ENCODE measurements at places on chromosomes 7 and 10.
A peak's percentile ranks its signal among the peaks of the same experiment; 100 is the strongest.

- DNase-seq: no peak
Measured at GRCh38 chr10:99984211-99985034, 25.3 kb downstream of the DNMBP start.

- DNase-seq: peak; percentile 2
Measured at GRCh38 chr10:16545116-16545736, 23.5 kb upstream of the C1QL3 start.

- DNase-seq: no peak
Measured at GRCh38 chr7:104206841-104207240, 972 bp downstream of the ORC5 start.

DNA sequence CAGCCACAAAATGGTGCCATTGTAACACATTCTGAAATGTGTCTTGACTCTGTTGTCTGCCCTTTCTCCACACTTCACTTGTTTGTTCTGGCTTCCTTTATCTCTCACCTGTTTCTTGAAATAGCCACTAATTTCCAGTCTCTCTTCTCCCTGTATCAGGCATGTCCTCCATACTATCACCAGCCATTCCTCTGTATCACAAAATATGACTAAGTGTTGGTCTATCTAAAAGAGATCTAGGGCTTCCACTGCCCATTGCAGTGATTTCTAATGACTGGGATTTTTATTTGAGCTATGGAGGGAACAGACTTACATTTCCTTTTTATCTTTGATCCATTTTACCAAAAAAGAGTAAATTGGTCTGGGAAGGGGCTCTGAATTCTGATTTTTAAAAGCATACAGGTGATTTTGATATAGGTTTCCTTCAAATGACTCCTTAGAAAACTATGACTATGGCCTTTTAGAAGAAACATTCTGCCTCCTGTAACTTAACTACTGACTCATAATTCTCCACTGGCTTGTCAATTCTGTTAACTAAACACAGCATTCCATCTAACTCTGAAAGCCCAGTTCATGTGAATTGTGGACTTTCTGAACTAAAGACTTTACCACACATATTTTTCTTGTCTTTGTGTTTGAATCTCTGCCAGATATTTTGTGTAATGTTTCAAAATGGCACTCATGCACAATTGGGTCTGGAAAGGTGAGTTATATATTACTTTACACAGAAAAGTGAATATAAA lies 1121.4 kb downstream of the XPNPEP1 start:
- no peak for DNase-seq

- DNase-seq: peak; percentile 10
Measured at GRCh38 chr10:49115796-49116508, 630 bp upstream of the VSTM4 start.

DNA sequence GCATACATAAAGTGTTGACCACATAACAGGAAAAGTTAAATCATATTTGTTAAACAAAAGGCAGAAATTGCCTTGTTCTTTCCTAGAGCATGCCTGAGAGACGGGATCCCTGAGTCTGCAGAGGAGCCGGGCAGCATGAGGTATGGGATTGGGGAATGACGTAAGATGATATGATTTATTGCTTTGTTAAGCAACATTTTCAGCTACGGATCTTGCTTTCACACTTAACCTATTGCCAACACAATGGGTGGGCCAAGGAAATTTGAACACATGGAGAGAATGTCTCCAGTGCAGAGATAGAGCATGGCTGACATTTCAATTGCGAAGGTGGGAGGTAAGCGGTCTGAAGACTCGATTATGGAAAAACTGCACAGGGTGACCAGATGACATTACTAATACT lies 76.7 kb downstream of the EMX2 start:
- DNase-seq: no peak

DNA sequence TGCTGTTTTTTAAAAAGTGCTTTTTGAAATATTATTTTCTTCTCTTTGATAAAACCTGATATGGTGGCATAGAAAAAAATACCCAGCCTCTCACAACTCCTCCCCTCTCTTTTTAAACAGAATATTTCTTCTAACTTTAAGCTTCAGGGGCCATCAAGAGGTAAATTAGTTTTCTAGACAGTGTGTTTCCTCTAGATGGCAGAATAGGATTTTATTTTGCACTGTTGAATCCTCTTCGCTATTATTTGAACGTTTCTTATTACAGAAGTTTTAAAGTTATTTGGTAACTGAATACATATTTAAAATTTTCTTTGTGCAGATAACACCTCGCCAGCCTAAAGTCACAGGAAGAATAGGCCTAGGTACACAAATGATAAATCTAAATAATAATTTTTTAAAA lies 30.3 kb downstream of the ARL5B start:
- DNase-seq: no peak

DNA sequence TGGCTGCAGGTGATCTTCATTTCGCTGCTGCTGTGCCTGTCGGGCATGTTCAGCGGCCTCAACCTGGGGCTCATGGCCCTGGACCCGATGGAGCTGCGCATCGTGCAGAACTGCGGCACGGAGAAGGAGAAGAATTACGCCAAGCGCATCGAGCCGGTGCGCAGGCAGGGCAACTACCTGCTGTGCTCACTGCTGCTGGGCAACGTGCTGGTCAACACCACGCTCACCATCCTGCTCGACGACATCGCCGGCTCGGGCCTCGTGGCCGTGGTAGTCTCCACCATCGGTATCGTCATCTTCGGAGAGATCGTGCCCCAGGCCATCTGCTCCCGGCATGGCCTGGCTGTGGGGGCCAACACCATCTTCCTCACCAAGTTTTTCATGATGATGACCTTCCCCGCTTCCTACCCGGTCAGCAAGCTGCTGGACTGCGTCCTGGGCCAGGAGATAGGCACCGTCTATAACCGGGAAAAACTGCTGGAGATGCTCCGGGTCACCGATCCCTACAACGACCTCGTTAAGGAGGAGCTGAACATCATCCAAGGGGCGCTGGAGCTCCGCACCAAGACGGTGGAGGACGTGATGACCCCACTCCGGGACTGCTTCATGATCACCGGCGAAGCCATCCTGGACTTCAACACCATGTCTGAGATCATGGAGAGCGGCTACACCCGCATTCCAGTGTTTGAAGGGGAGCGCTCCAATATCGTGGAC lies 1.3 kb downstream of the CNNM2 start:
- DNase-seq: peak; percentile 28

DNA sequence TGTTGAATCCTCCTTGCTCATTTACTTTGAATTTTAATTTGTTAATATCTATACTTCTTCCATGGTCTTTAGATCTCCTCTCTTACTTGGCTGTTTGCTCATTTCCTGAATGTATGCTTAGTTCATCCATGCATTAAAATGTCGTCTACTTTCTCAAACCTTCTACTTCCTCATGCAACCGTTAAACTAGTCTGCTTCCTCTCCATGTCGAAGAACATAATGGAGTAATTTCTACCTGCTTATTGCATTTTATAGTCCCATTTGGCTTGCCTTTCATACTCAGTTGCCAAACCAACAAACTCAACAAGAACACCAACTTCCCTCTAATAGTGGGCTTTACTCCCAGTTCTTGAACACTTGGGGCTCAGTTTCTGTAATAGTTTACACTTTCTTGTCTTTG lies 43.8 kb upstream of the SEMA3D start:
- no peak for DNase-seq

DNA sequence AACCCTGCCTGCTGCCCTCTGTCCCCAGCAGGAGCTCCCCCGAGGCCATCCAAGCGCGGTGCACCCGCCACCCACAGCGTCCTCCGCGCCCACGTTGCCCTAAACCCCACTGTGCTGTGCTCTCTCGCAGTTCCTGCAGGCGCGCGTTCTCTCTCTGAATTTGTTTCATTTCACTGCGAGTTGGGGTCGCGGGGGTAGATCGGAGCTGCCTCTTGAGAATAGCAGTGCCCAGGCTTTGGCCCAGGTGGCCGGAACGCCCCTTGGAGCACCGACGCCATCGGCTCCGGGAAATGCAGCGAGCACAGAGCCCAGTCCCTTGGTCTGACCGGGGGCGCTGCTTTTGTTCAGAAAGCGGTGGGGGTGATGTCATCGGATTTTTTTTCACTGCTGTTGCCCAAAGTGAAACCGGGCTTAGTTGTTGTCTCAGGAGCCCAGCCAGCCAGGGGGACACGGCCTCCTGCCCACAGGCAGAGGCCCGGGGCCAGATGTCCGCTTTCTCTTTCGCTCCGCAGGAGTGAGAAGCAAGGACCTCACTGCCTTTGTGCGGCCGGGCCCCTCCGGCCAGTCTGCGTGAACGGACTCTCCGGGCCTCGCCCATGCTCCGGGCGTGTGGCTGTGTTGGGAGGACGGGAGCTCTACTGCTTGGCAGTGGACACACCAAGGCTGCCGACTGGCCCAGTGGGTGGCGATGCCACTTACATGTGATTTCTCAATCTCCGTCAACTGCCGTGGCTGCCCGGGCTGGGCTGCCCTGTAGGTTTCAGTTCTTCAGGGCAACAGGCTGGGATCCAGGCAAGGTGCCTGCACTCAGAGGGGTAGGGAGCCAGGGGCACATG lies 43.1 kb downstream of the FOXK1 start:
- DNase-seq: peak; percentile 70

DNA sequence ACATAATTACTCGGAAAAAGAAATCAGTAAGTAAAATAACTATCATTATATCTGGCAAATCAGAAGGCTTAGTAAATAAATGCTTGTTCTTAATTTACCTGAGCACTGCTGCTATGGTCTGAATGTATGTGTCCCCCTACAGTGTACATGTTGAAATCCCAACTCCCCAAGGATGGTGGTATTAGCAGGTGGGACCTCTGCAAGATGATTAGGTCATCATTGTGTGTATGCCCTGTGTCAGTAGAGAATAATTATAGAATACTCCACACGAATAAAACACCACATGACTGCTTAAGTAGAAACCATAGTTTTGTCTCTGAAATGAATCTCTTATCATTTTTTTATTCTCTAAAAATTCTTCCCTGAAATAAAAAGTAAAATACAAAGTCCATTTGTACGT lies 101.6 kb downstream of the RNF133 start:
- DNase-seq: no peak

- no peak for DNase-seq
Measured at GRCh38 chr7:88254721-88255424, 35.0 kb upstream of the SRI start.

- DNase-seq: no peak
Measured at GRCh38 chr7:140584195-140584851, 56.3 kb downstream of the DENND2A start.

GRCh38 chr10:124415210-124415609 lies 3.5 kb downstream of the OAT start:
- DNase-seq: no peak

- DNase-seq: no peak
Measured at GRCh38 chr10:110358869-110359629, 54.3 kb upstream of the SMNDC1 start.

- no peak for DNase-seq
Measured at GRCh38 chr10:18364987-18365775, 225.0 kb downstream of the CACNB2 start.

DNA sequence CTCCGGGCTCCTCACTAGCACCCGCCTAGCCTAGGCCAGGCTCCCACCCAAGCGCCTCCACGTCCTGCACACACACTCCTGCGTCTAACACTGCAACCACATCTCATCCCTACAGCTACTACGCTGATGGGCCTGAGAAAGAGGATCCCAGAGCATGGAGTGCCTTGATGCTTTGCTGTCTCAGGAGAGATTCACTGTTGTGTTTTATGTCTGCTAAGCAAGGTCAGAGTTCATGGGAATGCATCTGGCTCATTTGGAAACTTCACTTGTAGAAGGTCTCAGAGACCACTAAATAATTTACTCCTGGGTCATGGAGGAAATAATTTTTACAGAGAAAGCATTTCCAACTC lies 88.7 kb downstream of the SLIT1 start:
- DNase-seq: no peak

DNA sequence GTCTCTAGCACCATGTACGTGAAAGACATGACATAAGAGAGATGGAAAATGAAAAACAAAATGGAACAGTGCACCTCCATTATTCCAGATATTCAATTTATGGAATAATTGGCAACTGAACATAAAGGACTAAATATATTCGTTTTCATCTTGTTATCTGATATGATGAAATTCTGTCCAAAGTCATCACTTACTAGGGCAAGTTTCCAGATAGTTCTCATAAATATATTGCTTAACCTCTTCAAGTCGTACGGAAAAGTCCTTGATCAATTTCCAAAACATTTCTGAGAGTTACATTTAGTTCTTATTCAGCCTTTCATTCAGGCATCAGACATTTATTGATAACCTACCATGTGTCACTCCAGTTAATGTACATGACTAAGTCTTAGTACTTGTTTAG lies 185.2 kb downstream of the HGF start:
- no peak for DNase-seq

Measured in activated T-cell treated with anti-CD3 and anti-CD28 coated beads, Interleukin-2, amount 50 U/mL, for 72 hours (primary cell).